ENCODE measurements at places on chromosomes 12 and 14.

DNA sequence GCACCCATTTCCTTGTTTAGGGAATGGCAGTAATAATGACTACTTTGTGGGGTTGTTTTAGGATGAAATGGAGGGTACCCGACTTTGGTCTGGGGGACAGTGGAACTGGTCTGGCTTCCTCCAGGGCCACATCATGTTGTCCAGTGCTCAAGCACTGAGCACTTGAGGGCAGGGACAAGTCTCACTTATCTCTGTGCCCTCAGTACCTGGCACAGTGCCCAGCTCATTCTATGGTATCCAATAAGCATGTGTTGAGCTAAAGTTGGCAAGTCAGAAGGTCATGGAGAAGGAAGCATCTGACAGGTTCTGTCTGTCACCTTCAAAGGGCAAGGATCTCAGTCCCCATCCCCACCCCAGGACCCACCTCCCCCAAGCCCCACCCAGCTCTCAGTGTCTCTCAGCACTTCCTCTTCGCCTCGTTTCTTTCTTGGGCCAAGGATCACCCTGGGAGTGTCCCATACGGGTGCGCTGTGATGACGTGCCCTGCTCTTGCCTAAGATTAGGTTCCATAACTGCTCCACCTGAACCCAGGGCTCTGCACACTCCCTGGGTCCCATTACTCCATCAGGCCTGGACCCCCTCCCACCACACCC, 24.3 kb upstream of the TMEM106C start:
- DNase-seq, result peak; percentile 16

DNA sequence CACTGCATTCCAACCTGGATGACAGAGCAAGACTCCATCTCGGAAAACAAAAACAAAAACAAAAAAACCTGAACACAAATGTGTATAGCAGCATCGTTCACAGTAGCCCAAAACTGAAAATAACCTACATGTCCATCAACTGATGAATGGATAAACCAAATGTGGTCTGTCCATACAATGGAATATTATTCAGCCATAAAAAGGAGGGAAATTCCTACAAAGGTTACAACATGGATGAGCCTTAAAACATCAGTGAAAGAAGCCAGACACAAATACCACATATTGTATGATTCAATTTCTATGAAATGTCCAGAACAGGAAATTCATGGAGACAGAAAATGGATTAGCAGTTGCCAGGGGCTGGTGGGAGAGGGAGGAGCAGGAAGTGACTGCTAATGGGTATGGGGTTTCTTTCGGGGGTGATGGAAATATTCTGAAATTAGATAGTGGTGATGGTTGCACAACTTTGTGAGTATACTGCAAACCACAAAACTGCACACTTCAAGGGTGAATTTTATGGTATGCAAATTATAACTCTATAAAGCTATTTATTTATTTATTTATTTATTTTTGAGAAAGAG, 4.0 kb downstream of the MYL2 start:
- no peak for DNase-seq

DNA sequence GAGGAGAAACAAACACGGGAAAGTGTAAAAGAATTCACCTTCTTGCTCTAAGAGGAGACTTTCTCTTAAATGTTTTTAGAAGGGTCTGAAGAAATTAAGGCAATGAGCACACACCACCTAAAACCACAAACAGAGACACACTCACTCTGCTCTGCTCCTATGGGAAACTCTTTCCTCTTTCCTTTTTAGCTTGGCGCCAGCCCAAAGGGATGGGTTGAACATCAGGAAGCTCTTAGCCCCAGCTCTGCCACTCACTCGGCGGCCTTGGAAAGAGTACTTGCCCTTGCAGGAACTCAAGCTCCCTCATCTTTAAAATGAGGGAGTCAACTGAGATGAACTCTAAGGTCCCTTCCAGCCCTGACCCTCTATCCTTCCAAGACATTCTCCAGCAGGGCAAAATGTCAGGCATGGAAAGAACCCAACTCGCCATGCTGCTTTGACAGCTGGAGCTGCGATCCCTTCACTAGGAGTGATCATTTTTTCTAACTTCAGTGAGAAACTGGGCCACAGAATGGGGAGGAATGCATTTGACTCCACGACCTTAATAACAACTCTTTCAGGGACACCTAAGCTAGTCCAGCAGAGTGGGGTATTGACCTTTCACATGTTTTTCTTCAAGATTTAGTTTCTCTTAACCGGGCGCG, 980 bp upstream of the RNASE8 start:
- DNase-seq, result no peak

- no peak for DNase-seq
Measured at GRCh38 chr14:64867182-64867581, 12.5 kb downstream of the SPTB start.

DNA sequence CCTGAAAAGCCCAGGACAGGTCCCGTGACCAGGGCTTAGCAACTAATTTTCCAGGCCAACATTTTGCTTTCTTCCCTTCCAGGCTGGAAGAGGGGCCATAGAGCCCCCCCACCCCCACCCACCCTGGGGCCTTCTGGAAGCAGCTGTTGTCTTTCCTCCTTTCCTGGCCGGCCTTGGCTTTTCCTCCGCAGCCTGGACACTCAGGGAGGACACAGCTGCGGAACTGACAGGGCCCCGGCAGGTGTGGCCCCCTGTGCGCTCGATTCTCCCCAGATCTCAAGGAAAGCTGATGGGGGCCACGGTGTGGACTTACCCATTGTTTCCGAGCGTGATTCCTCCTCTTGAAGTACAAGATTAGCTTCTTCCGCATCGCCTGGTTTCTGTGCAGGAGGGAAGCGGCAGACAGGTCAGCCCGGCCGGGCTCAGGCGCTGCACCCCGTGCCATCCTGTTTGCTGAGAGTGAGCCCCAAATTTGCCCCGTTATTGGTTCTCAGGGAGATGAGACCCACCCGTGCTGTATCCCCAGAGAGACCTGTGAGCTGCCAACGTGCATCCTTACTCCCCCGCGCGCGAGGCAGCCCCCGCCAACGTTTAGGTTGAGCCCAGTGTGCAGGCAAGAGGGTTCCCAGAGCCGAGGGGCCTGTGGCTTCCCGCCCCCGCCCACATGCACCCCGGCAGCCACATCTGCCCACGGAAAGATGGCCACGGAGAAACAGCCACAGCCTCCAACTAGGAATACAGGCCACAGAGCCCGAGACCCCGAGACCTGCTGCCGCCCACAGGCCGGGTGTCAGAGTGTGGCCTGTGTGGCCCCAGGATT, 129.6 kb downstream of the NCOR2 start:
- DNase-seq, result no peak
